Stimulated activated CD4-positive, alpha-beta T cell treated with anti-CD3 and anti-CD28 coated beads, Interleukin-1b, Interleukin-23, amount 100 ng/mL, for 24 hours (primary cell): ENCODE measurements at places on chromosomes 13 and 19.

DNA sequence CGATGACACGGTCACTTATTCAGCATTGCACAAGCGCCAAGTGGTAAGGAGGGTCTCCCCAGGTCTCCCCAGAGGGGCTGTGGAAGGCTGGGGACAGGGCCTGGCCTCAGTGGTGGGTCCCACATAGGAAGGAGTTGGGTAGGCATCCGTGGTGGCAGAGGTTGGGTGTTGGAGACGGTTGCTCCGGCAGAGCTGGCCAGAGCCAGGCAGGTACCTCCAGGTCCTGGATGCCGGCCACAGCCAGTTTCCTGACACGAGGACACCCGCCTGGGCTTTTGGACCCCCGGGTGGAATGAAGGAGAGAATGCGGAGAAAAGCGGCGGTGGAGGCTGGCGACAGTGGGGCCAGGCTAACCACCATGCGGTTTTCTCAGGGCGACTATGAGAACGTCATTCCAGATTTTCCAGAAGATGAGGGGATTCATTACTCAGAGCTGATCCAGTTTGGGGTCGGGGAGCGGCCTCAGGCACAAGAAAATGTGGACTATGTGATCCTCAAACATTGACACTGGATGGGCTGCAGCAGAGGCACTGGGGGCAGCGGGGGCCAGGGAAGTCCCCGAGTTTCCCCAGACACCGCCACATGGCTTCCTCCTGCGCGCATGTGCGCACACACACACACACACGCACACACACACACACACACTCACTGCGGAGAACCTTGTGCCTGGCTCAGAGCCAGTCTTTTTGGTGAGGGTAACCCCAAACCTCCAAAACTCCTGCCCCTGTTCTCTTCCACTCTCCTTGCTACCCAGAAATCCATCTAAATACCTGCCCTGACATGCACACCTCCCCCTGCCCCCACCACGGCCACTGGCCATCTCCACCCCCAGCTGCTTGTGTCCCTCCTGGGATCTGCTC, 1.3 kb upstream of the FFAR1 start:
- peak; percentile 42 for DNase-seq

DNA sequence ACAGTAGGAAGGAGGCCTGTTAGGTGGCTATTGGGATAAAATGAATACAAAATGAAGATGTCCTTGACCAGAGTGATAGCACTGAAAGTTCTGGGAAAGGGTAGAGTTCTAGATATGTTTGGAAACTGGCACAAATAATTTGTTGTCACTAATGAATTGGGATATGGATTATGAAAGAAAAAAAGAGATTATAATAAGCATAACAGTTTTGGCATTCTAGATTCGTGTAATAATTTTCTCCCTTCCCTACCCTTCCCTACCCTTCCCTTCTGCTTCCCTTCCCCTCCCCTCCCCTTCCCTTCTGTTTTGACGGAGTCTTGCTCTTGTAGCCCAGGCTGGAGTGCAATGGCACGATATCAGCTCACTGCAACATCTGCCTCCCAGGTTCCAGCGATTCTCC, 271.0 kb upstream of the PRR20A start:
- no peak for DNase-seq

- no peak for DNase-seq
Measured at GRCh38 chr19:39211731-39212374, 7.8 kb upstream of the SYCN start.

- peak; percentile 35 for DNase-seq
Measured at GRCh38 chr19:33430674-33431277, 57.3 kb downstream of the CEBPG start.

DNA sequence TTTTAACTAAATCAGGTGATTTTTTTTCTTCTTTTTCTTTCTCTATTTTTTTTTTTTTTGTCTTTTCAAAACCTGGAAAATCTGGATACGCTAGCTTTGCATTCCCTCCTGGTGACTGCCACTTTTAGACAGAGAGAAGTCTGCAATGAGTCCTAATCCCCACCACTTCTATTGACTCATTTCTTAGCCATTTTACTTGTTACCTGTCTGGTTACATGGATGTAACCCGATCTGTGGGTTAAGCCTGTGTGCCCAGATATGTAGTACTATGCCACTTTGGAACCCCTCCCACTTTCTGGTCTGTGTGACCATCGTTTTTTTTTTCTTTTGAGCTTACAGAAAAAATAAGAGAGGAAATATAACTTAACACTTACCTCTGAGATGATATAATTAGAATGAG, 817.8 kb upstream of the PCDH9 start:
- DNase-seq = no peak

- no peak for DNase-seq
Measured at GRCh38 chr19:39223703-39224279, 19.7 kb upstream of the SYCN start.

- no peak for DNase-seq
Measured at GRCh38 chr13:109226631-109227030, 559.8 kb downstream of the IRS2 start.

DNA sequence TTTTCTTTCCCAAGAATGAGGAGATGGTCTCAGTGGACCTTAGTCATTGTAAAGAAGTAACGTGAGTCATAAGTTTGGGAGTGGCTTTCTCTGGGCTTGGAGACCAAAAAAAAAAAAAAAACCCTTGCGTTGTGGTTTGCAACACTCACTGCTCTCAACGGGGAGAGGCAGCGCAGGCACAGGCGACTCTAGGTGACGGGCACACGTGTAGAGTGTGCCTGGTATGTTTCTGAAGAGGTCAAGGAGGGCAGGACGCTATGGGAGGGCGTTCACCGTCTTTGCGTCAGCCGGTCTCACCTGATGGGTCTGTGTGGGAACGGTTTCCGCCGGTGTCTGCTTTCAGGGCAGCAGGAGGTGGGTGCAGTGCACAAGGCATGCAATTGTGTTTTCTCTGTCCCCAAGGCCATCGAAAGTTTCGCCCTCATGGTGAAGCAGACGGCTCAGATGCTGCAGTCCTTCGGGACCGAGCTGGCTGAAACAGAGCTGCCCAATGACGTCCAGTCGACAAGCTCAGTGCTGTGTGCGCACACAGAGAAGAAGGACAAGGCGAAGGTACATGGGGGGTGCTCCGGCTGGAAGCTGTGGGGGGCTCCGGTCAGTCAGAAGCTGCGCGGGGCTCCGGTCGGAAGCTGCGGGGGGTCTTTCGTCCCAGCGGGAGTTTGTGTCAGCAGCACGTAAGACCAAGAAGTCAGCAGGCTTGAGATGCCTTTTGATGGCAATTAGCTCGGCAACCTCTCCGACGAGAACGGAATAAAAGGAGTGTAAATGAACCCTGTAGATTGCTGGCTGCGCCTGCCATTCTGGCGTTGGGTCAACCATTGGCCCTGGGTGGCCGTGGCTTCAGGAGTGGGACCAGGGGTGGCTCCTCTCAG, 40.8 kb upstream of the F7 start:
- no peak for DNase-seq

- no peak for DNase-seq
Measured at GRCh38 chr13:44660050-44660449, 83.9 kb upstream of the TSC22D1 start.

DNA sequence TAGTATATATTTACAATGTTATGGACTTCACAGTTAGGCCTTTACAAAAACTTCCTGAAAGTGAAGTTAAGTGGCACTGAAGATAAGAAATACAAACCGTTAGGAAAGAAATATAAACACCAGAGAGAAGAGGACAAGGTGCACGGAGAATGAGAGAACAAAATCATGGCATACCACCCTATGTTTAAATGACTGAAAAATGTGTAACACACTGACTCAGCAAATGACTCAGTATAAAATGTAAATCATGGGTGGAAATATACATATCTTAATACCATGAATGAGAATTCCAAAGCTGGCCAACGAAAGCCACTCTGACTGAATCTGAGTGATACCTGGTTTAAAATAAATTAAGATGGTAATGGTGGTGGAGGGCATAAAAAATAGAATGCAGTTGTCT, 260.8 kb downstream of the DNAJC15 start:
- DNase-seq = no peak

DNA sequence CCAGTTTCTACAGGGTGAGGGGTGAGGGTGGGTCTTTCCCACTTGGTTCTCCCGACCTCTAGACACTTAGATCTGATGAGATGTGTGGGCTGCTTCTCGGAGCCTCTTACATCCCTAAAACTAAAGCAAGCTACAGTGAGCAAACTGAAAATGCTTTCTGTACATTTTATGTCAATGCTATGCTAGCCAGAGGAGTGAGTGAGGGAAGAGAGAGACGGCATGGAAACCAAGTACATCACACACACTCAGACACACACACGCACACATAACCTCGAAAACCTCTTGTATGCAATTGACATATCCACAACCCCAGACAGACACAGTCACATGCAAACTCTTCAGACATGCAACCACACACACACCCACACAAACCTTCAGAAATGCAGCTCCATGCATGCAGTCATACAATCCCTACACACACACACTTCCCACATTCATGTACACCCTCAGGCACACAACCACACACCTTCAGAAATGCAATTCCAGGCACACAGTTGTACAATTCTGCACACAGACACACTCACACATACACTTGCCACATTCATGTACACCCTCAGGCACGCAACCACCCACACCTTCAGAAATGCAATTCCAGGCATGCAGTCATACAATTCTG, 1.4 kb downstream of the SLC1A6 start:
- no peak for DNase-seq

- no peak for DNase-seq
Measured at GRCh38 chr19:13428352-13428751, 77.9 kb downstream of the CACNA1A start.

DNA sequence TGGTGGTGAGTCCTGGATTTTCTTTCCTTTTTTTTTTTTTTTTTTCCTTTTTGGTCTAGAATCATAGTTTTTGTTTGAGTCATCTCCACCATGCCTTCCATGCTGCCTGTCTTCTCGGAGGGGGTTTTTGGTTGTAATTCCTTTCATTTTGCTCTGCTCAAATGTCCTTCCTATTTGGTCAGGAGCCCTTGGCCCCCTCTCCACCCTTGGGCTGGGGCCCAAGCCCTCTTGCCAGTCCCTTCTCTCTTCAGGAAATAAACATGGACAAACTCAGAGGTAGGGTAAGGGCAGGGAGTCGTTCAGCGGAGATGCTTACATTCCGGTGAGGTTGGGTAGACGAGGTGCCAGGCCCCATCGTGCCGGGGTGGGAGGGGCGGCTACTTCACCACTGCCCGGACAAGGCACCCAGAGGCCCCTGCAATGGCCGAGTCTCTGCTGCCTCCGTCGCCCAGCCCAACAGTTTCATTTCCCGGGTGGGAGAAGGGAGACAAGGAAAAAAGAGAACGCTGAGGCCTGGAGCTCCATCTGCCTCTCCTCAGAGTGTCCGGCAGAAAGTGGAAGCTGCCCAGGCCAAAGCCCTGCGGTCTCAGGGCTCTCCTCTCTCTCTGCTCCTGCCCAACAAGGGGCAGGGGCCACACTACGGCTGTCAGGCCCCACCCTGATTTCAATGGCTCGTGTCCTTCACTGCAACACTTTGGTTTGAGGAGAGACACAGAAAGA, 12.7 kb downstream of the ZNF574 start:
- no peak for DNase-seq

GRCh38 chr13:45670189-45670885, 31.8 kb upstream of the CBY2 start:
- no peak for DNase-seq

DNA sequence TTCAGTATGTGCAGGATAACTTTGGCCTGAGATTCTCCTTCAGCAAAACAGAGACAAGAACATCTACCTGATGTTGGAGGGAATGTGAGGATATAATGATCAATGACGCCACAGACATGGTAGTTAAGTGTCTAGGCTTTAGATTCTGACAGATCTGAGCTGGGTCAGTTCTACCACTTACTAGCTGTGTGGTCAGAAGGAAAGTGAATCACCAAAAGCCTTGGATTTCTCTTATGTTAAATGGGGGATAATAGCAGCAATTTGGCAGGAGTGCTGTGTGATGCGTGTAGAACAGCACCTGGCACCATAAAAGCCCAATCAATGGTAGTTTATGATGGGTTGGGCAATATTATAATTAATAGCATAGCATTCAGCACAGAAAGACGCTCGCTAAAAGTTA, 41.7 kb downstream of the RXFP2 start:
- DNase-seq = no peak

DNA sequence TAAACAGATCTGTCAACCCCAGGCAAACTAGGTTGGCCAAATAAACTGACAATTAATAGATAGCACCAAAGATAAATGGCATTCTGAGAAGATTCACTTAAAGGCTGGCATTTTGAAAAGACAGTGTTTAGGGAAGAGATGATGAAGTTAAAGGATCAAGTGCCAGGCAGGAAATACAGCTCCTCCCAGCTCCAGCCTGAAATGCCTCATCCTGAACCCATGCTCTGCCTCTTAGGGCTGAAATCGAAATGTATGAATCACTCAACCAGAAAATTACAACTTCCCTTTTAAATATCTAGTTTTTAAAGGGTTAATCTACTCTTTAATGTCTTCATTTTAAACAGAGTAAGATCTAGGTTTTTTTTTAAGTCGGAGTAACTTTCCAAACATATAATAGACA, 171.2 kb upstream of the UBL3 start:
- no peak for DNase-seq

- DNase-seq = no peak
Measured at GRCh38 chr19:4061178-4061682, 5.5 kb downstream of the ZBTB7A start.

DNA sequence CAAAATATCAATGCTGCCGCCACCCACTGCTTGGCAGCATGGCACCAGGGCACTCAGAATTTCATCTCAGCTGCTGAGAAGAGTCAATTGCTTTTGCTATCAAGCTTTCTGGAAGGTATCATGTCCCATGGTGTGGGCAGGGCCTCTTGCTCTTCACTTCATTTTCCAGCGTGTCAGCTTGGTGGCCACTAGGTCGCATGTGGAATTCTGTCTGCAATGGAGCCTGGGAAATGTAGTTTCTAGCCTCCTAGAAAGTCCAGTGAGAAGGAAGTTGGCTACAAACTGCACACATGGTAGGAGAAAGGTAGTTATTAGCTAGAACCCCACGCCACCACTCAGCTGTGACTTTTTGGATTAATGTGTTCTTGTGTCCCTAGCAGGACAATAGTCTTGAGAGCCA, 105.3 kb downstream of the MYO16 start:
- DNase-seq = no peak

- no peak for DNase-seq
Measured at GRCh38 chr13:92460479-92460878, 766.1 kb upstream of the GPC6 start.

- DNase-seq = no peak
Measured at GRCh38 chr19:18501832-18502231, 20.0 kb downstream of the ELL start.

- no peak for DNase-seq
Measured at GRCh38 chr19:30781519-30781918, 409.3 kb downstream of the ZNF536 start.

DNA sequence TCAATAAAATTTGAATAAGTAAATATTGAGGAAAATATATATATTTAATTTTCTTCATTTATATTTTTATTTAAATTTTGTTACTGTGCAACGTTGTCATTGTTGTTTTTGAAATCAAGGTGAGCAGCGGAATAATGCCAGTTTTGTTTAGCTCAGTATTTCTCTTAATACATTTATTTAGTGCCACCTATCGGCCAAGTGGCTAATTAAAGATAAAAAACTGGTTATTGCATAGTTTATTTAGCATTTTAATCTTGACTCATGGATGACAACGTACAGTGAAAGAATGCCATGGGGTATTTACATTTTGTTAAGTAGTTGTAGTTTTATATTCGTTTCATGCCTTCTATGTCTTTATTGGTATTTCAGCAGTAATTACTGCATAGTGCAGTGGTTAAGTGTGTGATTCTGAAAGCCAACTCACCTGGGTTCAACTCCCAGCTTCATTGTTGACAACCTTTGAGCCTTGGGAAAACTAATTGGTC, 265.9 kb downstream of the MYO16 start:
- DNase-seq = no peak
